CD4-positive, alpha-beta T cell treated with Interleukin-2 at 100 ng/mL for 4 hours (primary cell): ENCODE measurements at places on chromosomes 4 and X.

DNA sequence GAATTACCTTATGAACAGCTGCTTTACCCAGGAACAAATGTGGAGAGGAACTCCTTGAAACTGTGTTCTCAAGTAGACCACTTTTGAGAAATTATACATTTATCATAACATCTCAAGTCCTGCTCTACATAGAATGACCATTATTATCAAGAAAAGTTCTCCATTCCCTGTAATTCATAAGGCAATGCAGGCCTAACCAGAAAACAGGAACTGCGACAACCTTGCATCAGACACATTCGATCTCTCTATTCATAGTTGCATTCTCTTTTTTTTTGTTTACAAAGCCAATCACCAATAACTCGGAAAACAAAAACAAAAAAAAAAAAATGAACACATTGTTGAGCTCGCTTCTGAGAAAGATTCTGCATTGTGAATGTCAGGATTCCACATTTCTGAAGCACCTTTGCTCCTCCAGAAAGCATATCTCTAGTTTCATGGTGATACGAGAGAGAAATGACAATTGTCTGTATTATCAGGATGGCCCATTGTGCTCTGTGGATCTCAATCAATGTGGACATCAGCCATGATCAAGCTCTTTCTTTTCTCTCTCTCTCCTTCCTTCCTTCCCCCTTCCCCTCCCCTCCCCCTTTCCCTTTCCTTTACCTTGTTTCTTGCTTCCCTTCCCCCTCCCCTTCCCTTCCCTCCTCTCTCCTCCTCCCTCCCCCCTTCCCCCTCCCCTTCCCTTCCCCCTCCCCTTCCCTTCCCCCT, 32.4 kb upstream of the CD99 start:
- DNase-seq = no peak

DNA sequence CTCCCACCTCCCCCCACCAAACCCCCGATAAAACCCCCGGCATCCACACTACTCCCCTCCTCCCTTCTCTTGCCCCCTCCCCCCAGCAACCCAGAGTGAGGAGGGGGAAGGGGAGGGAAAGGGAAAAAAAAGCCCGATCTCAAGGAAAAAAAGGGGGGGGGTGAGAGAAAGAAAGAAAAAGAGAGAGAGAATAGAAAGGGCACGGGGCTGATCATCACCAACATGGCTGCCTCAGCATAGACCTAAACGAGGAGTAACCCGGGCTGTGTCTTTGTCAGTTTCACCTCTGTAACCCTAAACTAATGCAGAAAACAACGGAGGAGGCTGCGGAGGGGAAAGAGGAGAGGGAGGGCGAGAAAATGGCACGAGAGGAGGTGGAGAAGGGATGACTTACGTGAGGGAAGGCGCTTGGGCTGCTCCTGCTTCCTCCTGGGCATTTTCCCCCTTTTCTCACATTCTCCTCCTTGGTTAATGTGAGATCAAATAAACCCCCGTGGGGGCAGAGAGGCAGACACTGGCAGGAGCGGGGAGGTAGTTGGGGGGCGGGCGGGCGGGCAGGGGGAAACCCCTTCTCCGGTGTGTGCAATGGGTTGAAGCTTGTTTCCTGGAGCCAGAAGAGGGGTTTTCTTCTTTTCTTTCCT, 532 bp downstream of the ZNF827 start:
- peak; percentile 59 for DNase-seq

GRCh38 chr4:48372272-48372671, 30.9 kb downstream of the SLAIN2 start:
- no peak for DNase-seq

DNA sequence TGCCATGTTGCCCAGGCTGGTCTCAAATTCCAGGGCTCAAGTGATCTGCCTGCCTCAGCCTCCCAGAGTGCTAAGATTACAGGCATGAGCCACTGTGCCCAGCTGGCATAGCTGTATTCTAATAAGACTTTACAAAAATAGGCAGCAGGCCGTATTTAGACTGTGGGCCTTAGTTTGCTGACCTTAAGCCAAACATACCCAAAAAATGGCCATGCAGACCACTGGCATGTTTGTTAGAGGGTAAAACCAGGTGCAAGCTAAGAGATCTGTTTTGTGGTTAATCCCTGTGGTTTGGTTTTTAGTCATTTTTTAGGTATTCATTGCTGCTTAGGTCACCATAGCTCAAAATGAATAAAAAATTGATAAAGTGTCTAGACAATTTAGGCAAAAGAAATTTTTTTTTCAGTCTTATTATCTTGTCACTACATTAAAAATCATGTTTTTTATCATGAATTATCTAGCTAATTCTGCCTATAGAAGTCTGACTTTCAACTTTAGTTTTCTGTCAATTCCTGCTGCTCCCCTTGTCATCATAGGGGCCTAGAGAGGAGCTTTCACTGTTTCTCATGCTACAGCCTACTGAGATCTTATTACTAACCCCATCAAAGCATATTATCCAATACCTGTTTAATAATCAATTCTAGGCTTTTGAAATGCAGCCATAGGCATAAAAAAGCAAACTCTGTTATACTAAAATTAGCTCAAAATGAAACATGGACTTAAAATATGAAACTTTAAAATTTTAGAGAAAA, 7.5 kb upstream of the SPINK2 start:
- no peak for DNase-seq

GRCh38 chrX:81586096-81586495, 384.2 kb downstream of the SH3BGRL start:
- DNase-seq = no peak

DNA sequence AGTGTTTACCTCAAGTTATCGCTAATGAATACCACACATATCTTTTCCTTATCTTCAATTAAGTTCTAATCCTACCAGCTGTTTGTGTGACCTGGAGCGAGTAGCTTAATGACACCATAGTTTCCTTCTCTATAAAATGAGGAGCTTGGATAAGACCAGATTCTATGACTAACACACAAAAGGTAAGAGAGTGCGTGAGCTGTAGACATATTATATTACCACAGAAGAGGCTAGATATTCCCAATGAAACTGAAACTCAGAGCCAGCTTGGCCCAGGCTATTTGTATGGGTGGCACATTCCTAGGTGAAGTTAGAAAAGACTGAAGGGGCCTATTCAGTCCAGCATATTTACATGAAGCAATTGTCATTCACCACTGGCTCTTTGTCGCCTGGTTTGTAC, 30.2 kb downstream of the ASB5 start:
- DNase-seq = no peak

DNA sequence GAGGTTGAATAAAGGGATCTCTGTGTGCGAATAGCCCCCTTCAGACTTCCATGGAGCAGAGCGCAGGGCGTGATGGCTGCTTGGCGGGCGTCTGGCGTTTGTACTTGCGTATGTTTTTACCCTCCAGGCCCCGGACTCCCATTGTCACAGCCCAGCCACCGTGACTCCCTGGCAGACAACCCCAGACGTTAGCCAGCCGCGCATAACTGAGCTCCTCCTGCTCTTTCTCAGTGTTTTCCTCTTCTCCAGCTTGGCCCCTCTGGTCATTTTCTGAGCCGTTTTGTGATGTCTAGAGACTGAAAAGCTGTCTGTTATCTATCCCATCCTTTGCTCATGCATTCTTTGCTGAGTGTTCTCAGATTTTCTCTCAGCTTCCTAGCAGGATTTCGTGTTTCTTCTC, 54.3 kb downstream of the IGFBP7 start:
- DNase-seq = no peak

DNA sequence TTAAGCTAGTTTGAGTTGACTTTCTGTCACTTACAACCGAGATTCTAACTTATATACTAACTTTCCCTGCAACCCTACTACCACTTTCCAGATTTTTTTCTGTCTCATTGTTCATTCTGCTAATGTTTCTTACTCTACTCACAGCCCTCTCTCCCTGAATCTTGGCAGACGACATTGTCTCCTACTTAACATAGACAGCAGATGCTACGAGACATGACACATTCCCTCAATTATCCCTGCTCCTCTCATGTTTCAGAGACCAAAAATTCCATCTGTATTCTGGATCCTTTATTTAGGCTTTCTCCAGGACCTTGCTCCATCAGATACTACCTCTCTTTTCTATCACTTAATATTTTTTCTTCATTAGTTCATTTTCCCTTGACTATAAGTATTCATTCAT, 379.1 kb upstream of the TEX13C start:
- DNase-seq = no peak

DNA sequence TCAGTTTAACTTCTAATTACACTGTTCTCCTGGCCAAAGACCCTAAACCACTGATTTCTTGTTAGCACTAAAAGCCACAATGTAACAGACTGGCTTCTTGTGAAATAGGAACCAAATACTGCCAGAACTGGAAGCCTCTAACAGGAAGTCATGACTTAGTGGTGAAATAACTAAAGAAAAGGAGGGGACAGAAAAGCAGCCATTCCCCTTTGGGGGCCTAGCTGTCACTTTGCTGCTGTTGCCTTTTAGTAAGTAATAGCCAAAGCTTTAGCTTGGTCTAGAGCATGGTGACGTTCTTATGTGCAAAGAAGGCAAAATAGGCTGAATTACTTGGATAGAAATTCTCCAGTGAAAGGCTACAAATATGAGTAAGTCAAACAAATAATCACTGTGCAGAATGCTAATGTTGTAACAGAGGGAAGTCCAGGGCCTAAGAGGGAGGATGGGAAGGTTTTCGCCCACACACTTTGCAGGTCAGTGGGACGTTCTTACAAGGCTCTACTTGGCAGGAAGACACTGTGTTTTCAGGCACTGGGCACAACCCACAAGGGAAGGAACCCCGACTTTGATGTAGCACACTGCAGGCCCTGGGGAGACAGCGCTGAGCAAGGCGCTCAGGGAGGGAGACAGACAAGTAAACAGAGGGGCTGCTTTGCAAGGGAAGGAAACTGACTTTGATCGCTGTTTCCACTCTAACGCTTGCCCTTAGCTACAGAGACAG, 16.7 kb downstream of the GAB3 start:
- peak; percentile 68 for DNase-seq

DNA sequence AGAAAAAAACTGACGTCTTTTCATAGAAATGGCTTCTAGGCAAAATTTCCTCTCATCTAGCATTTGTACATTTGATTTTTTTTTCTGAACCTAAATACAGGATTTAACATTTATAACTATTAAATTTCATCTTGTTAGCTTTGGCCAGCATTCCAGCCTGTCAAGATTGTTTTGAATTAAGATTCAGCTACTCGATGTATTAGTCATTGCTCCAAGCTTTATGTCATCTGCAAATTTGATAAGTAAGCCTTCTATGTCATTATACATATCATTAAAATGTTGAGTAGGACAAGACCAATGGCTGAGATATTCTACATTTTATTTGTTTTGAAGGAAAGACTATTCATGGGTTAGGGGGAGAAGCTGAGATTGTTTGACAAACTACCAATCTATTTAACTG, 46.7 kb downstream of the DDX53 start:
- DNase-seq = no peak

- no peak for DNase-seq
These were observed 1079.6 kb upstream of the PABPC4L start for GRCh38 chr4:135281230-135281629.
